ENCODE measurements at places on chromosomes 5 and 9.

- peak; percentile 6 for DNase-seq
Measured at GRCh38 chr5:35963381-35963843, 25.0 kb upstream of the CAPSL start.

DNA sequence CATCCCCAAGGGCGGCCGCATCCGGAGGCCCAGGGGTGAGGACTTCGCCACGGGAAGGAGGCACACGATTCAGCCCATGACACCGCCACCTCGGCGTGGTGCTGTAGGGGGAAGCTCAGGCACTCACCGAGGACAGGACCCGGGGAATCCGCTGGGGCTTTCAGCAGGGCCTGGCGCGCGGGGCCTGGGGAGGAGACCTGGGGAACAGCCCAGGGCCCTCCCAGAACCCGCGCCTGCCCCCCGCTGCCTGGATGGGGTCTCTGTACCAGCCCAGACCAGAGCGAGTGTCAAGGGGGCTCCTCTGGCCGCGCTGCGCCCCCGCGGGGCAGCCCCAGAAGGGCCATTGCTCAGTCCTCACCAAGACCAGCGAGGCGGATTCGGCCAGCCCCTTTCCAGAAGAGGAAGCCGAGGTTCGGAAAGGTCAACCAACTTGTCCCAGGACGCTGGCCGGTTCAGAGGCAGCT lies 12.8 kb downstream of the COL23A1 start:
- DNase-seq, result no peak

- no peak for DNase-seq
Measured at GRCh38 chr5:20041326-20042274, 53.6 kb upstream of the CDH18 start.

- DNase-seq, result peak; percentile 6
Measured at GRCh38 chr9:74006935-74007334, 490.2 kb upstream of the RORB start.

- no peak for DNase-seq
Measured at GRCh38 chr5:127418974-127419682, 98.3 kb upstream of the PRRC1 start.

GRCh38 chr9:82539146-82539545 lies 523.8 kb downstream of the RASEF start:
- DNase-seq, result no peak

GRCh38 chr5:180658774-180659564 lies 9.6 kb upstream of the FLT4 start:
- DNase-seq, result no peak

DNA sequence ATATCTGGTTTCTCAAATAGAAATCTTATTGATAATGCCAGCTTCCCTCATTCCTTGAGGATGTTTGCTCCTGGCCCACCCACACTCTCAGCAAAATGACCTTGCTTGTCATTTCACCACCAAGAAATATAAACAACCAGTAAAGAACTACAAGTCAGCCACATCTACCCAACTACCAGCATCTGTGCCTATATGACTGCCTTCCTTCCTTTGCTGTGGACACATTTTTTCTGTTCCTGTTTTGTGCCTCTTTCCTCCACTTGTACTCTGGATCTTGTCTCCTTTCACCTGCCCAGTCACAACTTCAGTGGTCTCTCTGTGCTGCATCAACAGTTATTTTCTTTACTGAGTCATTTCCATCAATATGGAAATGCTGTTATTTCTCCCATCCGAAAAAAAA lies 20.3 kb downstream of the KIF2A start:
- DNase-seq, result no peak

GRCh38 chr9:27189426-27189825 lies 80.4 kb downstream of the TEK start:
- DNase-seq, result no peak

- DNase-seq, result no peak
Measured at GRCh38 chr9:128675382-128675781, 13.6 kb upstream of the SET start.

- no peak for DNase-seq
Measured at GRCh38 chr9:29730163-29730562, 2156.9 kb upstream of the C9orf72 start.

DNA sequence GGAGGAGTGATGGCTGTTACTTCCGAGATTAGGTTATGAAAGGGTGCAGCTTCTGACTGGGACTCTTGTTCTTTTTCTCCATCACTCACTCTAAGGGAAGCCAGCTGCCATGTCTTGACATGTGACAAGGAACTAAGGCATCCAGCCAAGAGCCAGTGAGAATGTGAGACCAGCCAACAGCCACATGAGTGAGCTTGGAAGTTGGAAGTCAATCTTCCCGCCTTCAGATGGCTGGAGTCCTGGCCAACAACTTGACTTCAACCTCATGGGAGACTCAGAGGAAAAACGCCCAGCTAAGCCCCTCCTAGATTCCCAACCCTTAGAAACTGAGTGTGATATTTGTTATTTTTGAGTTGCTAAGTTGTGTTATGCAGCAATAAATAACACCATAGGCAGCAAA lies 201.1 kb downstream of the SNX18 start:
- DNase-seq, result no peak

GRCh38 chr5:134625559-134625958 lies 7.1 kb downstream of the SAR1B start:
- no peak for DNase-seq

GRCh38 chr9:128713411-128713780 lies 10.5 kb downstream of the ZDHHC12 start:
- no peak for DNase-seq

- no peak for DNase-seq
Measured at GRCh38 chr5:74497706-74498105, 142.8 kb downstream of the ENC1 start.

GRCh38 chr5:1883925-1884677 lies 1.4 kb upstream of the IRX4 start:
- no peak for DNase-seq

GRCh38 chr5:148844433-148845280 lies 18.2 kb downstream of the ADRB2 start:
- DNase-seq, result no peak

DNA sequence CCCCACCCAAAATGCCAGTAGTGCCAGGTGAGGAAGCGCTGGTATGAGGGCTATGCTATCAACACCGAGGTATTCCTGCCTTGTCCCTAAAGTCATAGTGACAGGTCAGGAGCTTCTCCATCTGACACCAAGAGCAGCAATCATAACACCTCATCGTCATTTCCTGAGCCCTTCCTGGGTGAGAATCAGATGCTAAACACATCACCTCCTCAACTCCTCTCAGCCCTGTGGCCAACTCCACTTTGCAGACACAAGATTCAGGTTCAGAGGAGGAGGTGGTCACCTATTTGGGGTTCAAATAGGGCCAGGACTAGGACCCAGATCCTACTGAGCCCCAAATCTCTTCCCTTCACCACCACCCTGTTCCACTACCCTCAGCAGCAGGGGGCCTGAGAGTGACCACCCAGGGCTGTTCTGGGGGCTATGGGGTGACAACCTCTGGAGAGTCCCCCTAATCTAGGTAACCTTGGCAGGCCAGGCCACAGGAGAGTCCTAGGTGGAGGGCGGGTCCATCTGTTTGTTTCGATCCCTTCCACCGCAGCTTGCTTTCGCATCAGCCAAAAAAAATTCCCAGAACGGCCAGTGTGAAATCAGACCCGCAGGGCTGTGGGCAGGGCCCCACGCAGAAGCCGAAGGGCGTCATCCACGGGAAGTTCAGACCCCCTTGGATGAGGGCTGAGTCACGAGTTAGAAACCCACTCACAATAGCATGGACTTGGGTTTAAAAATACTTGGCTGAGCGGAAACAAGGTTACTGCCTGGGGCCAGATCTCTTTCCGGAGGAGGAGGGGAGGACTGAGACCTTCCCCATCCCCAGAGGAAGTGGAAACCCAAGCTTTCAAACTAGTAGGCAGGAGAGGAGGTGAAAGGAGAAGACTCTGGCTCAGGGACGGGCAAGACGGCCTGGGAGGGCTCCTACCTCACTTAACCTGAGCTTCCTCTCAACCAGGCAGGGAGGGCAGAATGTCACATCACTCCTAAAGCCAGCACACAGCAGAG lies 8.7 kb downstream of the STK10 start:
- no peak for DNase-seq

DNA sequence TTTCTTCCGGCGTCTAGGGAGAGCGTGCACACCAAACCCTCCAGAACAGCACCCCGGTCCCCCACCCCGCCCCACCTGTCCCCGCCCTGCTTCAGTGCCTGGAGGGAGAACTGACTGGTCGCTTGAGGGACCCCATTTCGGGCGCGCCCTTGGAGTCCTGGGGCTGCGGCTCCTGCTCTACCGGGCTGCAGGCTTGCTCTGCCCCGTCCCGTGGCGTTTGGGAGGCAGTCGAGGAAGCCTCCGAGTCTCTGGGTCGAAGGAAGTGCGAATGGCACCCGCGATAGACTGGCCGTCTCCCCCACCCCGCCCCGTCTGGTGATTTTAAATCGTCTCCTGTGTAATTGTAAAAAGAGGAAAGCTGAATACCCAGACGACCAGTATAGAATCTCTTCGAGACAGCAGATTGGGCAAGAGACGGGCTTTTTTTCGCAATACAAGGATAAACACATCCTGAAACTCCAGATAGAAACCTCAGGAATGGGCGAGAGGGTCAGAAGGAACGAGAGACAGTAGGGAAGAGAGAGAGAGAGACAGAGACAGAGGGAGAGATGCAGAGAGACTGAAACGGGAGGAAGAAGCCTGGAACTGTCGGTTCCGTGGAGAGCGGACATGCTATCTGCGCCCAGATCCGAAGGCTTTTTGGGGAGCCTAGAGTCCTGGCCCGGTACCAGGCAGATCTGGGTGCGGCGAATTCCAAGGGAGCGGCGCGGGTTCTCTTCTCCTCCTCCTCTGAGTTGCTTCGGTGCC lies 9.9 kb downstream of the PRDM6 start:
- DNase-seq, result no peak

GRCh38 chr9:90167914-90168313 lies 474.7 kb downstream of the DIRAS2 start:
- DNase-seq, result no peak

DNA sequence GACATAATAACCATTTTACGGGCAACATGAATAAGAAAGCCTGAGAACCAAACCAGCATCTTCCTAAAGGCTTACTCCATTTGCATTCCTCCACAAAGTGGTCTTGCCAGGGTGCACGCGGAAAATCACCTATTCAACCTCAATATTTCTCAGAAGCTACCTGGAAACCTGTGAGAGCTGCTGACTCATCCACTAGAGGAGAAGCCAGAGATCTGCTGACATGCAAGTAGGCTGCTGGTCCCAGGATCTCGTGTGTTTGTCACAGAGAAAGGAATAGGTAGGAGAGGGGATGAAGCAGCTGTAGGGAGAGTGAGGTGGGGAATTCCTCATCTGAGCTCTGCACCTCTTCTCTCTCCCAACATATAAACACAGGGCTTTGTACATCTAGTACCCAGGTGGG lies 138.1 kb downstream of the ADAMTS12 start:
- no peak for DNase-seq

- no peak for DNase-seq
Measured at GRCh38 chr5:30458681-30459080, 734.8 kb upstream of the CDH6 start.

DNA sequence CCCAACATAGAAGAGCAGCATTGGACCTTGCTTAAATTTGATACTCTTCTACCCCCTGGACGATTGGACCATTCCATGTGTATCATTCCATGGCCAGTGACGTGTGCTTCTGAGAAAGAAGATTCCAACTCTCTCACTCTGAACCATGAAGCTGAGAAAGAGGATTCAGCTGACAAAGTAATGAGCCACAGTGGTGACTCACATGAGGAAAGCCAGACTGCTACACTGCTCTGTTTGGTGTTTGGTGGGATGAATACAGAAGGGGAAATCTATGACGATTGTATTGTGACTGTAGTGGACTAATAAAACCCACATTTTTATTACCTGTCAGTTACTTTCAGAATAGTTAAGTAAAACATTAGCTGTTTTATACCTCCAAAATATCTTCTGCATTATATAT lies 7.5 kb downstream of the HSPA5 start:
- DNase-seq, result no peak

DNA sequence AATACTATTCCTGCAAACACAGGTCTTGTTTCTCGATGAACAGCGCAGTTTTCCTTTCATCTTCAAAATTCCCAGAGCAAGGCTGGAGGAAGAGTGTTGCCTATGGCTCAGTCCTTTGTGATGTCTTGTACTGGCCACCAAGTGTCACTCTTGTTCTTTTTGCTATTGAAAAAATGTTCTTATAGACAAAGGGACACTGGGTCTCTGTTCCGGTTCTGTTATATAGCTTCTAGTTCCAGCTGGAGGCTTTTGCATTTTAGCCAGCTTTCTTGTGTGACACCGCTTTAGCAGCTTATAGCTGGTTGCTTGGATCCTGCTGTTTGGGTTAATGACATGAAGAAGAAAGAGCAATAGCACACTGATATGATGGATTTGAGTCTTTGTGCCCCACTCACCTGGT lies 343.7 kb upstream of the KCNN2 start:
- peak; percentile 14 for DNase-seq

GRCh38 chr9:77384406-77384805 lies 207.1 kb downstream of the VPS13A start:
- no peak for DNase-seq

DNA sequence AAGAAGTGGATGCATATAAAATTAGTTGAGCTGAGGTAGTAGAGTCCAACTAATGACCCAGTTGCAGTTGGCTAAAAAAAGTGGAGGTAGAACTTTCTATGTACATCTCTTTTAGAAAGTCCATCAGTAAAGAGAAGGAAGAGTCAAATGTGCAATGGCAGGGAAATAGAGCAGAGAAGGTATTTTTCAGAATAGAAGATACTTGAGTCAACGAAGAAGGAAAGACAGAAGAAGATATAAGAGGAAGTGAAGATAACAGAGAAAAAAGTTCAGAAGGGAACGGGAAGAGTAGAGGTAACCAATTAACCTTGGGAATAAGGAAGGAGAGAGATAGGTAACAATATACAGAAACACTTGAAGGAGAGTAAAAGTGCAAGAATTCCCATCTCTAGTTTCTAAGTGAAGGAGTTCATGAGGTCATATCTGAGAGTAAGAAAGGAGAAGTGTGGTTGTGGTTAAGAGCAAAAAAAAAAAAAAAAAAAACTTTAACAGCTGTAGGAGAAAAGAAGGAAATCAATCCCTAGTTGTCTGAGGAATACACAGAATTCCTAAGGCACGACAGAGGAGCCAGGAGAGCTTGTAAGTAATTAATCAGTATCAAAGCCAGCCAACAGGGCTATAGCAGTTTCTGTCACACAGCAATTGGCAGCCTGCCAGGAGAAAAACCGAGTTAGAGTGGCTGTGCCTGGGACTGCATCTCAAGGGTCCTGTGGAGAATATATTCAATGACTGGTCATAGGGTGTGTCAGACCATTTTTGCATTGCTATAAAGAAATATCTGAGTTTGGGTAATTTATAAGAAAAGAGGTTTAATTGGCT lies 61.0 kb downstream of the ARL15 start:
- peak; percentile 67 for DNase-seq

GRCh38 chr5:143685246-143685815 lies 126.6 kb upstream of the HMHB1 start:
- DNase-seq, result no peak

- peak; percentile 45 for DNase-seq
Measured at GRCh38 chr5:122077366-122078115, 518 bp downstream of the LOX start.

DNA sequence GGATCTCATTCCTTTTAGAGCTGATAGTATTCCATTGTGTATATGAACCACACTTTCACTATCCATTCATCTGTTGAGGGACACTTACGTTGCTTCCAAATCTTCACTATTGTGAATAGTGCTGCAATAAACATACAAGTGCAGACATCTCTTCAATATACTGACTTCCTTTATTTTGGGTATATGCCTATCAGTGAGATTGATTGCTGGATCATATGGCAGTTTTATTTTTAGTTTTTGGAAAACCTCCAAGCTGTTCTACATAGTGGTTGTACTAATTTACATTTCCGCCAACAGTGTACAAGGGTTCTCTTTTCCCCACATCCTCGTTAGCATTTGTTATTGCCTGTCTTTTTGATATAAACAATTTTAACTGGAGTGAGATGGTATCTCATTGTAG lies 33.8 kb upstream of the LECT2 start:
- DNase-seq, result no peak
